ENCODE measurements at places on chromosomes 6 and 20.

- no peak for DNase-seq
Observed at GRCh38 chr6:165984729-165985275, 182.8 kb downstream of the TBXT start.

DNA sequence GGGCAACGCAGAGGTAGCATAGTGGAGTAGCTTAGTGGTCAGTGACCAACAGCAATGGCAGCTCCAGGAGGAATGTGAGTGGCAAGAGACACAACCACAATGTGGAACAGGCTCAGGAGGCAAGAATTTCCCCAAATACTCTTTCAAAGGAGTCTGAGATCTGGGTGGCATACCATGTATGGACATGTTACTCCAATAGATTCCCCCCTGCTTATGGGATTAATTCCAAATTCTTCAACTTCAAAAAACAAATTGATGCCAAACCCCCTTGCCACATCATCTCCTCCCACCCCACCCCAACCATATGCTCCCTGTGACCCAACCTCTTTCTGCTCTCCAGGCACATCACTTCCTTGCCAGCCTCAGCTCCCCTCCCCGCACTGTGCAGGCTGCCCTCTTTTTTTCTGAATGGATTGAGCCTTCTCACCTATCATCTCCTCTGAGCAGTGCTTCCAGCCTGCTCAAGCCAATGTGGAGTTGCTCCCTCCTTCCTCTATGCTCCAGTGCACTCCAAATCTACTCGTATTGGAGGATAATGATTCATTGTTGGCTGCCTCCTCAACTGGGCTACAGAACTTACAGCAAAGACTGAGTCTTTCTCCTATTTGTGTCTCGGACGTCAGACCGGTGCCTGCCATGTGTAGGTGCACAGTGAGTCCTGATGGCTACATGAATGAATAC, 93.0 kb upstream of the CEP85L start:
- DNase-seq: no peak

- no peak for DNase-seq
Observed at GRCh38 chr20:63049191-63049518, 42.4 kb upstream of the BHLHE23 start.

GRCh38 chr6:54719633-54720032, 126.9 kb upstream of the FAM83B start:
- no peak for DNase-seq

GRCh38 chr20:46774236-46774635, 64.8 kb downstream of the SLC2A10 start:
- no peak for DNase-seq

- no peak for DNase-seq
Observed at GRCh38 chr20:384723-385122, 4.2 kb downstream of the TRIB3 start.

DNA sequence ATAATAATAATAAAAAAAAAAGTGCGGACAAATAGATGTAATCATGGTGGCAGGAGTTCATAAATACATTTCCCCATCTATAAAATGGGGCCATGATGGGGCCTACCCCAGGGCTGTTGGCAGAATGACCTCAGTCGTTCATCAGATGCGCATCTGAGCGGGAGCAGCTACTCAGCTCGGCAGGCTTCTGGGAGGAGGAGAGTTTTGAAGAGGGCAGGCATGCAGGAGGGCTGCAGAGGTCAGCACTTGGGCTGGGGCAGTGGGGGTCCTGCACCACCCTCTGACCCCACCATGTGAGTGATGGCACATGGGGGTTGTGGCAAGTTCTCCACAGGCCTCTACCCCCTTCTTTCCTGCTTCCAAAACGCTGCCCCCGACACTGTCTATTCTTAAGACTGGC, 373.5 kb downstream of the ZFAND3 start:
- no peak for DNase-seq

- DNase-seq: no peak
Observed at GRCh38 chr6:89355511-89356194, 3.1 kb upstream of the UBE2J1 start.

DNA sequence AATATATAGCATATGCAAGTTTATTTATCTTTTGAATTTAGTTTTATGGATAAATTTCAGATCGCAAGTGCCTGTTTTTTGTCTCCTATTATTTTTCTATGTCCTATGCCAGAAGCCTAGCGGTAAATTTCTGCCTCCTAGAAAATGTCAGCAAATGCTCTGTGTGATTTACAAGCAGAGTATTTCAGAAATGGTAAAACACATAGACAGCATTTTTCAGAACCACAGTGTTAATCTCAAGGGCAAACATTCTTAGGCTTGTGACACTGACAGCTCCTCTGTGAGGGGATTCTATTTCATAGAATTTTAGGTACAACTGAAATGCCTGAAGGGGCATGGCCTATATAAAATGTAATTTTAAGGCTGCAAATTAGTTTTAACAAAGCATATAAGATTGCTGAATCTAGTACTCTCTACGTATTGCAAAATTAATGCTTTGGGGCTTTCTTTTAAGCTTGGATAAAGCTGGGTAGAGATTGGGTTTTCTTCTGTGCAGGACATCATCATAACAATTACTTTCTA, 89.9 kb upstream of the PTCHD4 start:
- no peak for DNase-seq

All from RWPE1 (cell line).